A172 (cell line): ENCODE measurements at places on chromosomes 5 and 9. TPM values are rescaled to one million over a fixed set of nuclear protein-coding genes. Genes with fewer than 3 reads are reported as not detected.

GRCh38 chr5:119745976-119746375, 116.6 kb downstream of the FAM170A start:
- DNase-seq, result no peak

- no peak for DNase-seq
Measured at GRCh38 chr9:118364266-118365106, 660.3 kb downstream of the TLR4 start.

DNA sequence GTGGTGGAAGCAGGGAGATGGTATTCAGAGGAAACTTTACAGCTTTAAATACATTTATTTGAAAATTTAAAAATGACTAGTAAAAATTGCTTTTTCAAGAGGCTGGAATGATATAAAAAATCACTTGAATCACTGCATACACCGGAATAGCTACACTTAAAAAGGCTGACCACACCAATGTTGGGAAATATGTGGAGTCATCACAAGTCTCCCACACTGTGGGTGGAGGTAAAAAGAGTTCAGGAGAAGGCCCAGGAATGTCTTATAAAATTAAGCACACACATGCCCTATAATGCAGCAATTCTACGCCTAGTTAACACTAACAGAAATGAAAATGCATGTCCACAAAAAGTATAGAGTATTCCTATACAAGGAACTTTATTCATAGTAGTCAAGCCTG, 198.1 kb downstream of the ROR2 start:
- no peak for DNase-seq

GRCh38 chr5:110832683-110833082, 93.9 kb downstream of the SLC25A46 start:
- no peak for DNase-seq

GRCh38 chr9:127723444-127723843, 7.6 kb downstream of the TTC16 start:
- DNase-seq, result peak; percentile 94

- no peak for DNase-seq
Measured at GRCh38 chr9:5578018-5578697, 50.7 kb upstream of the RIC1 start.

GRCh38 chr5:119285070-119285916, 70.5 kb upstream of the TNFAIP8 start:
- DNase-seq, result no peak

GRCh38 chr5:15452781-15453180, 47.2 kb upstream of the FBXL7 start:
- peak; percentile 22 for DNase-seq

GRCh38 chr9:38192731-38193265, 123.8 kb upstream of the SHB start:
- no peak for DNase-seq

GRCh38 chr5:78606241-78606640, 42.3 kb downstream of the LHFPL2 start:
- no peak for DNase-seq

DNA sequence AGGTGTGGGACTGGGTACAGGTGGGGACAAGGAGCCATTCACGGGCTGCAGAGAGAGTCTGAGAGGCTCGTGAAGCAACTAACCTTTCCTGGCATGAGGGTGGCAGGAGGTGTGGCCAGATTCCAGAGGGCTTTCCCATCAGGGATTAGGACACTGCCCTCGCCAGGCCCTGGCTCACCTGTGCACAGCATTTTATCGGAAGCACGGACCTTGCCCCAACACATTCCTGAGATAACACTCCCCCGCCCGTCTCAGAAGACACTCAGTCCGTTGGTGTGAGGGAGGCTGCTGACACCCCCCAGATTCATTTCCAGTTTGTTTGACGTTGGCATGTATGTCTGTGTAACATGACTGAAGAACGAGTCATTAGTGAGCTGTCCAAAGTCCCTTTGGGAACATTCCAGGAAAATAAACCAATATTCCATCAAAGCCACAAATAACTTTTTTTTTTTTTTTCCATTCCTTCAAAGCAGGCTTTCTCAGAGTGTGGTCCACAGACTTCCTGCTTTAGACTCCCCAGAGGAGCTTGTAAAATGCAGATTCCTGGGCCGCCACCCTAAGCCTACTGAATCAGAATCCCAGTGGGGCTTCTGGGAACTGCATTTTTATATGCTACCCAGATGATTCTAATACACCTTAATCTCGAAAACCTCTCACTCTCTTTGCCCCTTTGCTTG, 23.4 kb downstream of the WWC1 start:
- peak; percentile 86 for DNase-seq

DNA sequence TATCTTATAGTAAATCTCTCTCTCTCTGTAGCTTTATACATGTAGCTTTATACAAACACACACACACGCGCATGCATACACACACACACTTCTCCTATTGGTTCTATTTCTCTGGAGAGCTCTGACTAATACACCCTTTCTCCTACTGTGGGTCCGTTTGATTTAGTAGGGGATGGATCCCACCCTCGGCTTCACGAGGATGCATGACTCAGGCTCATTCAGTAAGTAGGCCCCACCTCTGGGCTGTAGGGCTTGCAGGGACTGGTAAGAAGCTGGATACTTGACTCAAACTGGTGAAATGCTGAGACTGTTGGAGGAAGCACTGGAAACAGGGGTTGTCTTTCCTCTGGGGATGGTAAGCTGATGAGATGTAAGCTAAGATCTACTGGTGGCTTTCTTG, 98.7 kb downstream of the SLC24A2 start:
- DNase-seq, result peak; percentile 44

DNA sequence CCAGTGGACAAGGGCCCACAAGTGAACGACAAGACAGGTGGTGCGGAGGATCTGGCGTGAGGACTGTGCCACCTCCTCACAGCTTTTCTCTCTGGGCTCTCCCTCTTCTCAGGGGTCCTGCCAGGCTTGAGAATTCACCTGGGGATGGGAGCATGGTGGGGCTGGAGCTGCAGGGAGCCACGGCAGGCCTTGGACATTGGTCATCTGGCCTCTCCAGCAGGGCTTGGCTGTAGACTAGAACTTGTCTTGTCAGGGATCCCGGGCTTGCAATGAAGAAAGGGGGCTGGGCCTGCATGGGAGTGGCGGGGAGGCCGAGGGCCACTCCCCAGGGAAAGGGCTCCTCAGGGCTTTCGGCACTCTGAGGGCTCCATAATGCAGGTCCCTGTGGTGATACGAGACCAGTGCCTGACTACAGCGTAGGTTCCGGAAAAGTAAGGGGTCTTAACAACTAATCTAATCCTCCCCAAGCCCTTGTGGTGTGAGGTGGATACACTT, 126.7 kb downstream of the MACROH2A1 start:
- DNase-seq, result no peak

DNA sequence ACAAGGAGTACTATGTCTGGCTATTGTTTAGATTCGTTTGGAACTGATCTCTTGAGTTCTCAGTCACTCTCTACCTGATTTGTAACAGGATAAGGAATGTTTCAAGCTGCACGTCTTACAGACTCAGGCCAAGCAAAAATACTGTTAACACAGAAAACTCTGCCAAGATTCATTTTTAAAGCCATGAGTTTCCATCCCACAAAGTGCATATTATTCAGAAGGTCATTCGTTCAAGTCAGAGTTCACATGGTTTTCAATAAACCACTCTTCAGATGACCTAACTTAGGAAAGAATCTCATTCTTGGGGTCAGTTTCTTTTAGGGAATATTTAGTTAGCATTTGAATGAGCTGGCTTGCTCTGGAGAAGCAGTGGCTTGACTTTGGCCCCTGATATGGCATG, 49.3 kb downstream of the F2R start:
- DNase-seq, result no peak

DNA sequence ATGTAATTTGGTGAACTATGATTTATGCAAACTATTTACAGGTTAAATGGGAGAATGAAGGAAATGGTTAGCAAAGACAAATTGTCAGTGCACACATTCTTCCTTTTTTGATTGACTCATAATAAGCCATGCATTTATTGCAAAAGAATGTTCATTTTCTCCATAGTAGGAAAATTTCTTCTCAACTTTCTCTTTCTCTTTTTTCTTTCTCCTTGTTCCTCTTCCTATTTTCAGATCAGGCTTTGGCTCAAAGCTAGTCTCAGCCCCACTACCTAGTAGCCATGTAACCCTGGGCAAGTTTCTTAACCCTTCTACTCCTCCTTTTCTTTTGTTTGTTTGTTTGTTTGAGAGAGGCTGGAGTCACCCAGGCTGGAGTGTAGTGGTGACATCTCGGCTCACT, 156.6 kb downstream of the PIK3R1 start:
- DNase-seq, result no peak

DNA sequence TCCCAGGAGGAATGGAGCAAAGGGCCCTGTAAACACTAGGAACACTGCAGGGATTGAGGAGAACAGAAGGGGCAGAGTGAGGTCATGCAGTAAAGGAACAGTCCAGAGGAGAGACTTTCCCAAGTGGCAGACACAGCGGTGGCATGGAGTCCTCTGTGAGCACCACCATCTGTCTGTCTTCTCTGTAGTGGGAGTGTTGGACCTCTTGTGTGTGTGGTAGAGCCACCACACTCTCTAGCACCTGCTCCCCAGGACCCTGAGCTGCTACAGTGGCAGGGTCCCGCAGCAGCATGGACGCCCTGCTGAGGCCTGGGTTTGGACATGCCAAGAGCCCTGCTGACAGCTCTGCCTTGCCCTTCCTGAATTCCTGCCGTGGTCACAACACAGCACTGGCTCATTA, 75.7 kb upstream of the LARP1 start:
- DNase-seq, result no peak

GRCh38 chr5:158482125-158482524, 617.6 kb downstream of the EBF1 start:
- DNase-seq, result no peak

The ADCY2 gene
- total RNA-seq, result 0.10 and 1.2 TPM in 2 replicates

The FOXD4L3 gene
- not detected in 2 replicates for total RNA-seq

The TRIM41 gene
- total RNA-seq, result 10.3 and 18.2 TPM in 2 replicates

The INSYN2B gene
- 15.6 and 16.3 TPM in 2 replicates for total RNA-seq

The TMC1 gene
- total RNA-seq, result not detected in 2 replicates

The SLCO6A1 gene
- total RNA-seq, result not detected in 2 replicates

The IFNB1 gene
- total RNA-seq, result not detected in 2 replicates

The ESM1 gene
- 1.4 and 2.5 TPM in 2 replicates for total RNA-seq

The NMUR2 gene
- not detected in 2 replicates for total RNA-seq

The LCN15 gene
- total RNA-seq, result not detected in 2 replicates
